ENCODE measurements at places on chromosomes 16 and 17. TPM values are rescaled to one million over a fixed set of nuclear protein-coding genes. Genes with fewer than 3 reads are reported as not detected.
A peak's percentile ranks its signal among the peaks of the same experiment; 100 is the strongest.

DNA sequence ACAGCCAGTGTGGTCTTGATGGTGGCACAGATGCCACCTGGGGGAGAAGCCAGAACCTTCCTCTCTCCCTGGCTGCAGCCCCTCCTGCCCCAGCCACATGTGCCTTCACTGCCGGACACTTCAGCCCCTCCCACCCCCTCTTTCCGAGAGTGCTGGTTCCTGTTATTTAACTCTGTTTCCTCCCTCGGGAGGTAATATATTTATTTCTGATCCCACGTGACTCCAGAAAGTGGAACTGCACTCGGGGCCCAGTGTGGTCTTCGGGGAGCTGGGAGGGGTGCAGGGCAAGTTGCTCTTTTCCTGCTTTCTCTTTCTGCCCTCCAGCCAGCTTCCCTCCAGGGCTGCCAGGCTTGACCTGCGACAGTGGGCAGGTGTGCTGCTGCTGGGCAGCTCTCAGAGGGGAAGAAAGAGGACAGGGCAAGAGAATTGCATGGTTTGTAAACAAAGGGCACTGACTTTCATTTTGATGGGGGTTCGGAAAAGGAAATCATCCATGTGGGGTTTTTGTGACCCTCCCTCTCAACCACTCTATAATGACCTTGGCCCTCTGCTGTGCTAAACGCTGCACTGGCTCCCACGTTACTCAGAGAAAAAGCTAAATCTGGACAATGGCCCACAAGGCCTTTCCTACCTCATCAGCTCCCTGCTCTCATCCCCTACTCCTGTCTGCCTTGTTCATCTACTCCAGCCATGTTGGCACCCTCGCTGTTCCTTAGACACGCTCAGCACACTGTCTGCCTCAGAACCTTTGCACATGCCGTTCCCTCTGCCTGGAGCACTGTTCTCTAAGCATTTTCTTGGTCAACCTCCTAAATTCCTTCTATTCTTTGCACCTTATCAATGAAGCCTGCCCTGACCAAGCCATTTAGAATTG lies 8.2 kb upstream of the CIITA start:
- H3K27ac ChIP-seq, result peak overlapping the region; percentile 56
- no peaks in the 10 kb centered on the region for H3K27me3 ChIP-seq
- H3K36me3 ChIP-seq, result no peaks in the 10 kb centered on the region
- peak overlapping the region; percentile 26 for H3K4me3 ChIP-seq
- DNase-seq, result no peak

GRCh38 chr16:9402293-9402860 lies 310.9 kb downstream of the HAPSTR1 start:
- H3K4me3 ChIP-seq, result no peak overlapping the region
- no peak for DNase-seq
- no peaks in the 10 kb centered on the region for H3K36me3 ChIP-seq
- no peaks in the 10 kb centered on the region for H3K4me1 ChIP-seq

DNA sequence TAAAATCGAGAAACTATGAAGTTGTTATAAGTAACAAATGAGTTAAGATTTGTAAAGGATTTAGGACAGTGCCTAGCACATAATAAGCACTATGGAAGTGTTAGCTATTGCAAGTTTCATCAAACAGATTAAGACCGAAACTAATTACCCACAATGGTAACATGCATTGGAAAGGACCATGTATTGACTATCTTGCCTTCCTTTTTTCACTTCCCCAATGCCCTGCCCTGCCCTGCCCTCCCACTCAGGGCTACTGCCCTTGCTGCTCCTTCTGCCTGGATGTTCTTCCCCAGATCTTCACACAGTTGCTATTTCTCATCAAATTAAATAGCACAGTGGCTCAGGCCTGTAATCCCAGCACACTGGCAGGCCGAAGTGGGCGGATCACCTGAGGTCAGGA lies 202.1 kb upstream of the PSMD7 start:
- no peak overlapping the region for H3K4me3 ChIP-seq
- H3K27ac ChIP-seq, result no peak overlapping the region
- DNase-seq, result no peak
- H3K36me3 ChIP-seq, result no peaks in the 10 kb centered on the region
- H3K4me1 ChIP-seq, result no peaks in the 10 kb centered on the region

GRCh38 chr16:1021553-1022160 lies 40.1 kb downstream of the SOX8 start:
- H3K36me3 ChIP-seq, result no peaks in the 10 kb centered on the region
- H3K4me3 ChIP-seq, result no peak overlapping the region
- no peak for DNase-seq
- H3K27me3 ChIP-seq, result peaks cover 5% of the 10 kb centered on the region

DNA sequence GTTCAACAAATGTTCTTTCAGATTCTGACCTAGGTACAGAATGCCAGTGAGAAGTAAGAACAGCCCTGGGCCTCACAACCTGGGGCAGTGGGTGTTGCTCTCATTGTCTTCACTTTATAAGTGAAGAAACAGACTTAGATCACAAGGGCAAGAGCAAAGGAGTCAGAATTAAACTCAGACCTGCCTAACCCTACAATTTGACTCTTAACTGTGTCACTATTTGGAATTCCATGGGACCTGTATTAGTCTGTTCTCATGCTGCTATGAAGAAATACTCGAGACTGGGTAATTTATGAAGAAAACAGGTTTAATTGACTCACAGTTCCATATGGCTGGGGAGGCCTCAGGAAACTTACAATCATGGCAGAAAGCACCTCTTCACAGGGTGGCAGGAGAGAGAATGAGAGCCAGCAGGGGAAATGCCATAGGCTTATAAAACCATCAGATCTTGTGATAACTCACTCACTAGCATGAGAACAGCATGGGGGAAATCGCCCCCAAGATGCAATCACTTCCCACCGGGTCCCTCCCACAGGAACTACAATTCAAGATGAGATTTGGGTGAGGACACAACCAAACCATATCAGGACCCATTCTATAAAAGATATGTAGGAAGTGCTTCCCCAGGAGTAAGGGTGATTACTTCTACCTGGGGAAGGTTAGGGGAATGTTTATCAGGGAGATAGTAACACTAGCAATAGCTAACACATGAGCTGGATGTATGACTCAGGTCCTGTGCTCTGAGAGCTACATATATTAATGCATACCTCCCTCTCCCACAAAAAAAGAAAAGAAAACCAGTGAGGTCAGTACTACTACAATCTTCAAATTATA lies 270.1 kb downstream of the SOX9 start:
- H3K4me1 ChIP-seq, result no peaks in the 10 kb centered on the region
- DNase-seq, result no peak
- no peaks in the 10 kb centered on the region for H3K27me3 ChIP-seq
- H3K36me3 ChIP-seq, result no peaks in the 10 kb centered on the region
- no peak overlapping the region for H3K27ac ChIP-seq

The MYH8 gene
- not detected for total RNA-seq
